Upper lobe of left lung (tissue), 6 donors: ENCODE measurements at places on chromosomes 6 and 20. TPM values are rescaled to one million over a fixed set of nuclear protein-coding genes. Genes with fewer than 3 reads are reported as not detected.

GRCh38 chr6:83536034-83536646 lies 23.8 kb downstream of the PRSS35 start:
- no peak for DNase-seq

Gene MAPK14
- total RNA-seq: 96.3 TPM

DNA sequence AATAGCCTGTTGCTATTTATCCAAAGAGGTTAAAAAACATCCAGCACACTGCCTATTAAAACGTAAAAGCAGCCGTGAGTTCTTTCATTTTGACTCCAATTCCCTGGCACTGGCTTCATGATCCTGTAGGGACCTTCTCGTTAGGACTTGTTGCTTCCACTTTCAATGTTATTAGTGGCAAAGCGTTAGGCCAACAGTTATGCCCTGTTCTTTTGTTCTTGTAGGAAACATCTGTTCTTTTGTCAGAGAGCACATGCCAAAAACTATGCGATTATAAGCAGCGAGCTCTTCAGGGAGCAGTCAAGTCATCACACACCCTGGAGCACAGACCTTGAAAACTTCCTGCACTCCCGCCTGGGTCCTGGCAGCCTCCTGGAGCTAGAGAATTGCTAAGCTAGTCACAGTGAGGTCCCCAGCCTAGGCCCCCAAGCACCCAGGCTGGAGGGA lies 609.5 kb upstream of the ARID1B start:
- DNase-seq: no peak

DNA sequence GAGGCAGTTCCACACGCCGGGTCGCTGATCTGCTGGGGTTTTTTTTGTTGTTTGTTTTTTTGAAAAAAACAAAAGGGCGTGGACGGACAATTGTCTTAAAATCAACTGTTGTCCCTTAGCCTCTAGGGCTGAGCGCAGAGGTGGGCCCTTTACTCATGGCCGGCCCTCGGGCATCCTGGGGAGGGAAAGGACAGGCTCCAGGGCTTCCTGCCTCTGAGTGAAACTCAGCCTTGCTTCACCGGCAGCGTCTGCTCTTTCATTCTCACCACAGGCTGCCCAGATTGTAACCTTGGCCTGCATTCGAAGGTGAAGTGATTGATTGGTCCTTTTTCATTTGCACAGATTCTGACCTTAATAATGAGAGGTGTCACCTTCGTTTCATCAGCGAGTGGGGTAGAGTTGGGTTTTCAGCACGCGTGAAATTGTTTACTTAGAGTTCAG lies 797 bp downstream of the SMIM13 start:
- no peak for DNase-seq

- no peak for DNase-seq
Measured at GRCh38 chr20:437787-438486, 24.4 kb downstream of the TBC1D20 start.

DNA sequence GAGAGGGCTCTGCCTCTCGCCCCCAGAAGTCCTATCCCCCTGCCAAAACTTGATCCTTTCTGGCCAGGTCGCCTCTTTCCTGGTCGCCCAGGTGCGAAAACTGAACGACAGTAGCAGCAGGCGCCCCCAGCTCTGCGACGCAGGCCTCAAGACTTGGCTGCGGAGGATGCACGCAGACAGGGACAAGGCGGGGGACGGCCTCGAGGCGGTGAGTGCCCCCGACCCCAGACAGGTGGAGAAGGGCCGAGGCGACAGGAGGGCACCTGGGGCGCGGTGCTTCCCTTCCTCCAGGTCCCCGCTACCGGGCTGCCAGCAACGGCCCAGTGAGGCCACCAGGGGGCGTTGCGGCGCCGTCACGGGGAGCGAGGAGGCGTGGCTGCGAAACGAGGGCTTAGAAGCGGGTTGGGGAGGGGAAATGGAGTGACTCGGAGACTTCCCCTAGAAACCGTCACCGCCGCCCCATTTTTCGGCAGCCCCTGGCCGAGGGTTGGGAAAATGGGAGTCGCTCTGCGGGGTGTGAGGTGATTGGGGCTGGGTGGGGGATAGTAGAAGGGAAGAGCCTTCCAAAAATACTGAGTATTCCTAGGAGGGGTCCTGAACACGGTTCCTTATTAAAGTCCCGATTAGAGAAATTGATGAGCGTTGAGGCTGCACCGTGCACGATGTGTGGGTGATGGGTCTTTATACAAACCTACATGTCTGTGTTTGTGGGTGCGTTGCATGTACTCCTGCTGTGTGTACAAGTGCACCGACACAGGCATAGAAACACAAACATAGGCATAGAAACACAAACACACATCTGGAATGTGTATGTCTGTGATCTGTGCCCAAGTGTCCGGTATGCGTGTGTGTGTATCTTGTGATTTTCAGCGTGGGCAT lies 44.6 kb downstream of the ARHGAP40 start:
- DNase-seq: peak; percentile 79

- no peak for DNase-seq
Measured at GRCh38 chr20:4082406-4083097, 67.2 kb upstream of the RNF24 start.

- DNase-seq: no peak
Measured at GRCh38 chr6:54655162-54655561, 191.4 kb upstream of the FAM83B start.

DNA sequence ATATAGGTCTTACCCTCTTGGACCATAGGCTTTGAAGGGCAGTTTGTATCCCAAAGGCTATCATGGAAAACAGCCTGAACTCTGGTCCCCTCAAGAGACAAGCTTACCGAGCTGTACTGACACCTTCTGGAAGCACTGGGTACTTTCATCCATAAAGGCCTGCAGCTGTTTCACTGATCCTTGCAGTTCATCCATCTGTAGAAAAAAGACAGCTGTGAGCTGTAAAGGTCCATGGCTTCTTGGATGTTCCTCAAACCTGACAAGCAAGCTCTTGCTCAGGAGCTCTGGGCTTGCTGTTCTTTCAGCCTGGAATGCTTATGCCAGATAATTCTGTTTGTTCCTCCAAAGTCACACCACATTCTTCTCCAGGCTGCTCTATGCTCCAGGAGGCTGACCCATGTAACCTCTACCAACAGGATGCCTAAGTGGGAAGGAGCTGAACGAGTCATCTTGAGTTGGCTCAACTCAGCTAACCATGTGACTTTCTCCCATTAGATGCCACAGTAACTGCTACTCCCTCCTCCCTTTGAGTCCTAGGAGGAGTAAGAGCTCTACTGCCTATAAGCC lies 8.8 kb upstream of the NDRG3 start:
- no peak for DNase-seq

DNA sequence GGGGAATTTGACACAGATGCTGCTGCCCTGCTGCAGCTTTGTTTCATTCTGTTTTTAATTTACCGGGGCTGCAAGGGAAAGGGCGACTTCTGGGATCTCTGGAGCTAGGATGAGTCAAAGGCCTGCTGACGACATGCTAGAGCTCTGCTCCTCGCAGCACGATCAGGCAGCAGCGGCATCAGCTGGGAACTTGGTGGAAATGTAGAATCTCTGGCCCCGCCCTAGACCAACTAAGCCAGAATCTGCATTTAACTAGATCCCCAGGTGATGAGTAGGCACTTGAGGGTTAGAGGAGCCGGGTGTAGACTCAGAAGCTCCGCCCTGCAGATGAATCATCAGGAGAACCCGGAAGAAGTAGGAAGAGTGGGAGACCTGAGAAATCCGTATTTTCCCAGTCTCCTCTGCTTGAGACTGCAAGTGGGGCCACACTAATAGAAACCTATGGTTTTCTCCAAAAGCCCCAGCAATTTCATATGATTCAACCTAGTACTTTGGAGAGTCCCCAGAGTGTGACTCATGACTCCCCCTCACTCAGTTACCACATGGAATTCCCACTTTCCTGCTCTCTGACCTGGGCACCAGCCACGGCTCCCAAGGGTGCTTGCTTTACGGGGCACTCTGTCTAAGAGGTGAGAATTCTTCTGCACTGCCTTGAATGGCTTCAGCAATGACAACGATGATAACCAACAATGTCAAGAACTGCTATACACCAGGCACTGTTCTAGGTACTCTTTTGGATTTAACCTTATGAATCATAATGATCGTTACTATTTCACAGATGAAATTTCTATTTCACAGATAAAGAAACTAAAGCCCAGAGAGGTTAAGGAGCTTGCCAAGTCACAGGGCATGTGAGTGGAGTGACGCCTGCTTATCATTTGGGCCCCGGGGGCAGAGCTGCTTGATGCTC lies 18.1 kb downstream of the TUBB2B start:
- DNase-seq: peak; percentile 58

GRCh38 chr6:169312658-169313346 lies 59.2 kb upstream of the THBS2 start:
- no peak for DNase-seq

Gene GHRH
- not detected for total RNA-seq

Gene BTN3A1
- 36.7 TPM for total RNA-seq

DNA sequence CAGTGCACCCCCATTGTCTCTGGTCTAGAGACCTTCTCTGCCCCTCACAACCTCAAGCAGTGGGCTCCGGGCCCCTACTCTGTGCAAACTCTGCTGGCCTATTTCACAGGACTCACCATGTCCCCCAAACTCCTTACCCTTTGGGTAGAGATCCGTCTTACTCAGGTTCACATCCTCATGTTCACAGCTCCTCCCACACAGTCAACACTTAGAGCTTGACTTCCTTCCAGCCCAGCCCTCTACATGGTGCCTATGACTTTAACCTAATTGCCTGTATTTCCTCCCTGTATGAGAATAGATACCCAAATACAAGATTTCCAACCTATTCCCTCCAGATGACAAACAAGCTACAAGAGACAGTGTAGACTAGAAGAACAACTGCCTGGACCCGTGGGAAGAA lies 528.6 kb upstream of the JARID2 start:
- DNase-seq: peak; percentile 57

DNA sequence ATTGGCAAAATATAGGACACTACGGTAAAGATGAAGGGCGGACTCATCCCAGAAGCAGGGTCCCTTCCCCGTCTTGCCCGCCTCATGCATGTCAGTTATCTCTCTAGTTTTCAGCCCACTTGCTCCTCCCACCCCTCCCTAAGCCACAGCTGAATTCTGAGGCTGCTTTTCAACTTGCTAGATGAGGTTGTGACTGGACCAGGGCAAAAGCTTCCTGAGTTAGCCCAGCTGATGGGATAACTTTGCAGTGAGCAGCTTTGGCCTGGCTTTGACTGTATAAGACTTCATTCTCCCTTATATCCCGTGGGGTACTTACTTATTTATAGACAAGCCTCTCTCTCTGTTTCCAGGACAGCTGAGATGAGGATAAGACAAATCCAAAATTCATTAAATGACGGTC lies 23.2 kb downstream of the GHRH start:
- DNase-seq: no peak

Gene CCN6
- total RNA-seq: not detected

DNA sequence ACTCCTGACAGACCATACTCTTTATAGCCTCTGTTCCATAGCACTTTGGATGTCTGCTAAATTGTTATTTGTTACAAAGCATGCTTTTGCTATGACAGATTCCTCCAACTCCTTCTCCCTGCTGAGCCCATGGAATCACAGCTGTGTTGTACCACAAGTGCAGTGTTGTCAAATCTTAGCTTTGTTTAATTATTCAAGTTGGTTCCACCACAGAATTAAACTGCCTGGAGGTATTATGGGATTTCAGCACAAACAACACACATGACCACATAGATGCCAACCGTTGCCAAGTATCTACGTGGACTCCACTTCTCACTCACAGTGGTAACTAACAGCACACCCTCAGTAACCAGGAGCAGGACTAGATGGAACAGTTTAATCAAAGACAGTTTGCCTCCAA lies 32.7 kb upstream of the MARCKS start:
- DNase-seq: no peak

- DNase-seq: no peak
Measured at GRCh38 chr6:4059115-4059777, 19.7 kb downstream of the FAM217A start.

DNA sequence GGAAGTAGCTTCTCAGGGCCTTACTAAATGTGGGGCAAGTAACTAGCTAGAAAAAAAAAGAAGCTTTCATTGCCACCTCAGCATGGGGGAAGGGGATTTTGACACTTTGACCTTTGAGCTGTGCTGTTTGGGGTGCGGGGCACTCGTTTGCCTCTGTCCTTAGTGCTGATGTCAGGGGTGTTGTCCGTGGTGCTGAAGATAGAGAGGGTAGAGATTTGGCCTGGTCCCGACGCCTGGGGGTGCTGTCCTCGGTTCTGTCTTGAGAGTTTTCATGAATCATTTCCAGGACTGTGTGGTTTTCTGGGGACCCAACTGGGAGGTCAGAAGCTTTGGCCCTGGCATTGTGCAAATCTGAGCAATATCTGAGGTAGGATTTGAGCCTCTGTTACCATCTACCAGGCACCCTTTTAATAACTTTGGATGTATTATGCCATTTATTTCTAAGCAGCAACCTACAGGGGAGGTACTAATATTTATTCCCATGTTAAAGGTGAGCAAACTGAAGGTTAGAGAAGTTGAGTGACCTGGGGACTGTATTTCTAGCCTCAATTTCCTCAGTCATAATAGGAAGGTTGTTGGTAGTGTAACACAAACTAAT lies 78.0 kb downstream of the DLGAP4 start:
- no peak for DNase-seq

GRCh38 chr20:57080796-57081195 lies 185.6 kb downstream of the BMP7 start:
- DNase-seq: no peak

Gene PPDPF
- total RNA-seq: 442 TPM

Gene APOBEC2
- not detected for total RNA-seq

Gene KCNK5
- 8.9 TPM for total RNA-seq

Gene TFAP2D
- not detected for total RNA-seq

GRCh38 chr6:144334150-144334708 lies 49.1 kb downstream of the UTRN start:
- DNase-seq: peak; percentile 74

DNA sequence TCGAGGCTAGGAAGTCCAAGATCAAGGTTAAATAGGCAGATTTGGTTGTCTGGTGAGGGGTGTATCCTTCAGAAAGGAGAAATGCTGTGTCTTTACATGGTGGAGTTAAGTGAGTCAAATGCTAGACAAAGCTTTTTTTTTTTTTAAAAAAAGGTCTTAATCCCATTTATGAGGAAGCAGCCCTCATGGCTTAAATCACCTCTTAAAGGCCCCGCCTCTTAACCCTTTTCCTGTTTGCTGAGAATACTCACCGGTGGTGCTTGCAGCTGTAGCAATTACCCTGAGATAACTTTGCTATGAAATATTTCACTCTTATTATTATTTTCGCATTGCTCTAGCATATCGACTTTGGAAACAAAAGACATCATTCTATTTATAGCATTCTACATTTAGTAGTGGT lies 30.8 kb downstream of the FBXO30 start:
- DNase-seq: no peak

GRCh38 chr6:16394632-16395031 lies 156.2 kb downstream of the GMPR start:
- no peak for DNase-seq

GRCh38 chr6:135159531-135159930 lies 21.6 kb upstream of the MYB start:
- no peak for DNase-seq

GRCh38 chr6:163180874-163181541 lies 233.5 kb upstream of the QKI start:
- DNase-seq: peak; percentile 82

Gene AIF1
- total RNA-seq: 18.5 TPM

Gene BHLHE23
- total RNA-seq: not detected

Gene CRISP2
- total RNA-seq: not detected

Gene COX4I2
- 24.3 TPM for total RNA-seq
